ENCODE measurements at places on chromosomes 2 and 18. TPM values are rescaled to one million over a fixed set of nuclear protein-coding genes. Genes with fewer than 3 reads are reported as not detected.

CXCR4 gene
- 1.3 TPM for total RNA-seq

DNA sequence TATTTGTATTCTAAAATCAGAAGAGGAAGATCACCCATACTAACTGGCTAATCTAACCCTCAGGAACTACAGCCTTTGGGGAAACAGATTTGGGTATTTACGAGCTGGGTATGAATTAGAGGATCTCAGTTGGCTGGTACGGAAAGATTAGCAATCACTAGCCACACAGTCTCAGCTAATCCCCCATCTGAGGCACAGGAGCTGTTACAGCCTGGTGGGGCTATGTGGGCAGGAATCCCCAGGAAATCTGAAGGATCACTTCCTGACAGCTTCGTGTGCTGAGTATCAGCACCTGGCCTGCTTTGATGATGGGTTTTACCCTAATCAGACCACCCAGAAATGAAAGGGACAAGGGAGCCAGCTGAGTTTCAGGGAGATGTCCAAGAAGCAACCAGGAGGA lies 206.3 kb downstream of the AFF3 start:
- H3K4me1 ChIP-seq: 0 out of 2 replicates have a peak, but pooled peaks cover 4% of the 10 kb centered on the region
- no peaks in the 10 kb centered on the region for H3K27me3 ChIP-seq
- no peaks in the 10 kb centered on the region for H3K36me3 ChIP-seq
- H3K27ac ChIP-seq: no peak overlapping the region
- no peak overlapping the region for H3K4me3 ChIP-seq

DNA sequence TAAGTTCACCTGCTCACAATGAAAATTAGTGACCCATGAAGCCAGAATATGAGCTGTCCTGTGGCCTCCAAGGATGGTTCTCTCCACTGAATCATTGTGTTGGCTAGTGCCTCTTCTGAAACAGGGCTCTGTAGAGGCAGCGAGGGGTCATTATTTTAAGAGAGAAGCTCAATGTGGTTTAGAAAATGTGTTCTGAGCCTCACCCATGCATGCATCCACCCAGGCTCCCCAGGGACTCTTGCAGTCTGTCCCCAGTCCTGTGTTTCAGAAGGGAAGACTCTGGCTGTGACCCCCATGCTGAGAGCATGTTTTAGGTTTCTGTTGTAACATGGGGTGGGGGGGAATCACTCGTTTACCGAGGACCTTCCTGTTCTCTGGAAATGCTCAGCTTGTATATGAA lies 135.2 kb downstream of the RNF144A start:
- H3K4me1 ChIP-seq: peaks cover 23% of the 10 kb centered on the region
- DNase-seq: no peak
- H3K4me3 ChIP-seq: no peak overlapping the region
- H3K27ac ChIP-seq: no peak overlapping the region

- no peak overlapping the region for H3K4me3 ChIP-seq
- no peaks in the 10 kb centered on the region for H3K36me3 ChIP-seq
- no peaks in the 10 kb centered on the region for H3K4me1 ChIP-seq
- no peak for DNase-seq
- no peak overlapping the region for H3K27ac ChIP-seq
- no peaks in the 10 kb centered on the region for H3K27me3 ChIP-seq
These were observed 122.8 kb upstream of the DOCK10 start for GRCh38 chr2:225165052-225165451.

GRCh38 chr2:216653931-216654365 lies 20.7 kb downstream of the IGFBP2 start:
- H3K36me3 ChIP-seq: peaks cover 51% of the 10 kb centered on the region
- no peak for DNase-seq
- no peak overlapping the region for H3K27ac ChIP-seq
- H3K4me1 ChIP-seq: peaks cover 80% of the 10 kb centered on the region
- H3K4me3 ChIP-seq: no peak overlapping the region
- no peaks in the 10 kb centered on the region for H3K27me3 ChIP-seq

MYO1B gene
- 39.0 TPM for total RNA-seq

GRCh38 chr2:221943076-221943810 lies 355.6 kb downstream of the PAX3 start:
- no peaks in the 10 kb centered on the region for H3K27me3 ChIP-seq
- H3K4me1 ChIP-seq: no peaks in the 10 kb centered on the region
- peaks cover 4% of the 10 kb centered on the region for H3K36me3 ChIP-seq
- no peak overlapping the region for H3K27ac ChIP-seq

RAX gene
- total RNA-seq: 0.57 TPM

ALPI gene
- total RNA-seq: not detected

DNA sequence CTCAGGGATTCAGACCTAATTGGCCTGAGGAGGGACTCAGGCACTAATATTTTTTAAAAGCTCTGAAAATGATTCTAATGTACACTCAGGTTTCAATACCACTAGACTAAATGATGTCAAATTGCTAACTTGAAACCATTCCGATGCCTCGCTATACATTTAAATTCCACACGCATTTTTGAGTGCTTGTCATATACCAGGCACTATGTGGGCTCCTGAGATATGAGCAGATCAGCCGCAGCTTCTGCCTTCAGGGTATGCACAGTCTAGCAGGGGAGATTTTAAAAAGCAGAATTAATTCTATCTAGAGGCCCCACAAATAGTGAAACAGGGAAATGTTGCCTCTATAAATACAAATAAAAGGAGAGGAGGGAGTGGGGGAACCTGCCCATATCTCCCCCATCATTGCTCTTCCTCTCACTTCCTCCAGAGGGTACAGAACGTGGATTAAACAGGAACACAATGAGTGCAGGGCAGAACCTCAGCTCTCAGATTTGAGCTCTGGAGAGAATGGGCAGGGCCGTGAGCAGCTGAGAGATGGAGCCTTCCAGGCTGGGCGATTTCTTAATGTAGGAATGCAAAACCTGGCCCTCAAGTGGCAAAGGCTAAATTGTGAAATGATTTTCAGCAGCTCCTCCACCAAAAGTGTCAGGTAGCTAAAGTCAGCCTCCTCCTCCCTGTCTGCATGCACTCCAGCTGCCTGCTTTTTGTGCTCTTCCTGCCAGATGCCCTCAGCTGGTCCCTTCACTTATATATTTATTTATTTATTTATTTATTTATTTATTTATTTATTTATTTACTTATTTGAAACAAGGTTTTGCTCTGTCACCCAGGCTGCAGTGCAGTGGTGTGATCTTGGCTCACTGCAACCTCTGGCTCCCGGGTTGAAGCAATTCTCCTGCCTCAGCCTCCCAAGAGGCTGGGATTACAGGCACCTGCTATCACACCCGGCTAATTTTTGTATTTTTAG lies 24.6 kb upstream of the LBH start:
- no peak overlapping the region for H3K27ac ChIP-seq
- no peak for DNase-seq
- no peaks in the 10 kb centered on the region for H3K36me3 ChIP-seq
- H3K4me1 ChIP-seq: peaks cover 6% of the 10 kb centered on the region
- no peaks in the 10 kb centered on the region for H3K27me3 ChIP-seq

SLC9A4 gene
- total RNA-seq: 0.11 TPM

GRCh38 chr18:64183665-64184064 lies 34.8 kb upstream of the LINC00305 start:
- no peak for DNase-seq
- no peaks in the 10 kb centered on the region for H3K27me3 ChIP-seq
- no peaks in the 10 kb centered on the region for H3K36me3 ChIP-seq
- no peak overlapping the region for H3K27ac ChIP-seq
- H3K4me1 ChIP-seq: peaks cover 30% of the 10 kb centered on the region

DNA sequence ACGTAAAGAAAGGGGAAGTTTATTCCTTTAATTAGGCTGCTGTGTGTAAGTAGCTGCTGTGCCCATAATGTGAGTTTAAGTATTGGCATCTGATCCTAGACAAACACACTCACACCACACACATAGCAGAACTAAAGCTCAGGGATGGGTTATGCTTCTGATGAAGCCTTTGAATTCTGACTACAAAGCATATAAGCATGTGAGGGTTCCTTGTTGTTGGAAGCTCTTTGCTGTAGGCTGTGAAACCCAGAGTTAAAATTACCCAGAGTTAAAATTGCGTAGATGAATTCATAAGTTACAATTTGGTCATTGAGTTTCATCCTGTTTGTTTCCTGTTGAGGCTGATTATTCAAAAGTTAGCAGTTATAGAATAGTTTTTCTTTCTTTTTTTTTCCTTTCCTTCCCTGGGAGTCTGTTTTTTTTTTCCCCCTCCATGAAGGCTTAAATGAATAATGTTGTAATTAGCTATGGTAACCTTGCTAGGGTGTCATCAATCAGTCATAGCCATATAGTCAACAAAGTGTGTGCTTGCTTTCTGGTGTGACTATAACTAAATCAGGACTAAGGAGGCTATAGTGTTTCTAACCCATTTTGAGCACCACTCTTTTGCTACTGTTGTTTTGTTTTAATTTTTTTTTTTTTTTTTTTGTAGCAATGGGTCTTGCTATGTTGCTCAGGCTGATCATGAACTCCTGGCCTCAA lies 426.1 kb downstream of the PARD3B start:
- no peaks in the 10 kb centered on the region for H3K36me3 ChIP-seq
- DNase-seq: no peak
- H3K4me3 ChIP-seq: no peak overlapping the region
- peaks cover 12% of the 10 kb centered on the region for H3K4me1 ChIP-seq
- H3K27ac ChIP-seq: no peak overlapping the region
- H3K27me3 ChIP-seq: no peaks in the 10 kb centered on the region

DNA sequence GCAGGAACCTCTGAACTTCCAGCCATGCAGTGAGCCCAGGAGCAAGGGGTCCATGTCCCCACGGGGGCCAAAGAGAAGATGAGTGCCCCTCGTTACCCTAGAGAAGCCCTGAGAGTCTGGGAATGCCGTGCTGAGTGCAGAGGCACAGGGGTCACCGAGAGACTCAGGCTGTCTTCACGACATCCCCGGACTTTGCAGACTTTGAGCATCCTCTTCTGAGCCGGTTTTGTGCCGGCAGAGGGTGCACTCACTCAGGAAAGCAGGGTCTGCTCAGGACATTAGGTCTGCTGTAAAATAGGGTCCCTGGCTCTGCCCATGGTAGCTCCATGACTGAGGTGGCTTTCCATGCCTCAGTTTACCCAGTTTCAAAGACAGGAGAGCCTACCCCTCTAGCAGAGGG lies 71.0 kb downstream of the GALNT14 start:
- peak; percentile 19 for DNase-seq
- no peaks in the 10 kb centered on the region for H3K36me3 ChIP-seq
- no peak overlapping the region for H3K27ac ChIP-seq
- no peak overlapping the region for H3K4me3 ChIP-seq
- H3K4me1 ChIP-seq: peaks cover 14% of the 10 kb centered on the region

DNA sequence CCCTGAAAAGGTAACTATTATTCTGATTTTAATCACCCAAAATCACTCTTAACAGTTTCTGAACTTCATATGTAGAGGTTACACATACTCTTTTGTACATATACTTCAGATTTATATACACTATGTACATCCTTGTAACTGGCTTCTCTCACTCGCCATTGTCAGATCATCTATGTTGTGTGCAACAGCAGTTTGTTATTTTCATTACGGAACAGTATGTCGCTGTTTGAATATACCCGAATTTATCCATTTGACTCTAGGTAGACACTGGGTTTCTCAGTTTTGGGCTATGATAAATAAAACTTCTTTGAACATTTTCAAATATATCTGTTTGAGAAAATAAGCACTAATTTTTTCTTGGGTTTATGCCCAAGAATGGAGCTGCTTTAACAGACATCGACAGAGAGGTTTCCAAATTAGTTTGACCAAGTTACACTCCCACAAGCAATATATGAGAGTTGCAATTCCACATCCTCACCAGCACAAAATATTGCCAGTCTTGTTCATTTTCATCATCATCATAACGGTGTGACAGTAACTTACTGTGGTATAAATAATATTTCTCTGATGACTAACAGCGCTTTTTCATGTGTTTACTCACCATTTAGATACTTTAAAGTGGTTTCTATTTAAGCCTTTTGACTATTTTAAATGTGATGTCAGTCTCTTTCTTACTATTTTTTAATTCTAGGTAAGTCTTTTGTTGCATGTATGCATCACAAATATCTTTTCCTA lies 80.9 kb downstream of the SMC6 start:
- H3K27ac ChIP-seq: no peak overlapping the region
- H3K4me3 ChIP-seq: no peak overlapping the region

- no peak overlapping the region for H3K4me3 ChIP-seq
- peaks cover 14% of the 10 kb centered on the region for H3K4me1 ChIP-seq
- peaks cover 8% of the 10 kb centered on the region for H3K27me3 ChIP-seq
- DNase-seq: no peak
- no peak overlapping the region for H3K27ac ChIP-seq
These were observed 6.6 kb upstream of the NCK2 start for GRCh38 chr2:105737980-105738657.

ALPG gene
- total RNA-seq: 0.94 TPM

- H3K27me3 ChIP-seq: no peaks in the 10 kb centered on the region
- H3K36me3 ChIP-seq: peaks cover 12% of the 10 kb centered on the region
- no peak for DNase-seq
- H3K4me1 ChIP-seq: peaks cover 6% of the 10 kb centered on the region
These were observed 9.3 kb downstream of the TMEM182 start for GRCh38 chr2:102771114-102771513.

PCARE gene
- not detected for total RNA-seq

DNA sequence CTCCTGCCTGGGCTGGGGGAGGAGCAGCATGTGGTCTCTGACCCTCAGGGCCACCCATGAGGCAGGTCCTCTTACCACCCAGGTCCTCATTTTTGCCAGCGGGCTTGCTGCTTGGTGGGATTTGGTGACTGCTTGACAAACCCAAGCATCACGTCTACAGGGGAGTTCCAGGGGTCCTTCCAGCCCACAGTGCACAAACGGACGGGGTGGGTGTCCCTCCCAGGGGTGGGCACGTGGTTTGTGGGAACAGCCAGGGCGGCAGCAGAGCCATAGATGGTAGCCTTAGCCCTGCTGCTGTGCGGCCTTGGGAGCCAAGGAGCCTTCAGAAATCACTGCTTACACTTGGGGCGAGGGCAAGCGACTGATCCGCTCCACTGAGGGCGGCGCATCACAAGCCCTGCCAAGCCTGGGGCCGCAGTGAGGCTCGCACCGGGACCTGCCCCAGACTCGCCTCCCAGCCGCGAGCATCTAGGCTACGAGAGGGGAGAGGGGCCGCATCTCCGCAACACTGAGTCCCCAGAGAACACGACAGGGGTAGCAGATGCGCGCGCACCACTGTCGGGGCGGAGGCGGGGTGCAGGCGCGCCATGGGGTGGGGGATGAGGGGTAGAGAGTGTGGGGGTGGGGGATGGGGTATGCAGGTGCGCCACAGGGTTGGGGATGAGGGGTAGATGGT lies 36.9 kb downstream of the SNED1 start:
- H3K4me1 ChIP-seq: no peaks in the 10 kb centered on the region
- no peak overlapping the region for H3K27ac ChIP-seq
- peaks cover 18% of the 10 kb centered on the region for H3K27me3 ChIP-seq
- peak; percentile 64 for DNase-seq
- no peaks in the 10 kb centered on the region for H3K36me3 ChIP-seq
- peak overlapping the region; percentile 29 for H3K4me3 ChIP-seq

DNA sequence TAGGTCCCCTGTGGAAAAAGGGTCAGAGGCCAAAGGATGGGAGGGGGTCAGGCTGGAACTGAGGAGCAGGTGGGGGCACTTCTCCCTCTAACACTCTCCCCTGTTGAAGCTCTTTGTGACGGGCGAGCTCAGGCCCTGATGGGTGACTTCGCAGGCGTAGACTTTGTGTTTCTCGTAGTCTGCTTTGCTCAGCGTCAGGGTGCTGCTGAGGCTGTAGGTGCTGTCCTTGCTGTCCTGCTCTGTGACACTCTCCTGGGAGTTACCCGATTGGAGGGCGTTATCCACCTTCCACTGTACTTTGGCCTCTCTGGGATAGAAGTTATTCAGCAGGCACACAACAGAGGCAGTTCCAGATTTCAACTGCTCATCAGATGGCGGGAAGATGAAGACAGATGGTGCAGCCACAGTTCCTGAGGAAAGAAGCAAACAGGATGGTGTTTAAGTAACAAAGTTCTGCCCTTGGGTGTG lies 165.8 kb downstream of the RPIA start:
- H3K4me1 ChIP-seq: peaks cover 35% of the 10 kb centered on the region
- H3K27ac ChIP-seq: peak overlapping the region; percentile 74
- DNase-seq: no peak
- no peak overlapping the region for H3K4me3 ChIP-seq
- no peaks in the 10 kb centered on the region for H3K36me3 ChIP-seq

All from WTC11 (cell line).